Bladder microvascular endothelial cell (primary cell): ENCODE measurements at places on chromosomes 16 and 17. TPM values are rescaled to one million over a fixed set of nuclear protein-coding genes. Genes with fewer than 3 reads are reported as not detected.

SLC9A5 gene
- total RNA-seq = 0.32 and 0.82 TPM in 2 replicates

NUP85 gene
- total RNA-seq = 41.9 and 43.4 TPM in 2 replicates

KIF19 gene
- 5.0 and 11.3 TPM in 2 replicates for total RNA-seq

EFNB3 gene
- total RNA-seq = 0.16 and 0.57 TPM in 2 replicates

ATP1B2 gene
- not detected in 2 replicates for total RNA-seq

C1QTNF8 gene
- not detected in 2 replicates for total RNA-seq

CCDC144A gene
- total RNA-seq = 0.16 and 6.1 TPM in 2 replicates

HAS3 gene
- 1.6 and 13.5 TPM in 2 replicates for total RNA-seq
